ENCODE measurements at places on chromosomes 12 and 14.

- no peak for DNase-seq
Measured at GRCh38 chr12:130683811-130684210, 32.3 kb downstream of the RIMBP2 start.

DNA sequence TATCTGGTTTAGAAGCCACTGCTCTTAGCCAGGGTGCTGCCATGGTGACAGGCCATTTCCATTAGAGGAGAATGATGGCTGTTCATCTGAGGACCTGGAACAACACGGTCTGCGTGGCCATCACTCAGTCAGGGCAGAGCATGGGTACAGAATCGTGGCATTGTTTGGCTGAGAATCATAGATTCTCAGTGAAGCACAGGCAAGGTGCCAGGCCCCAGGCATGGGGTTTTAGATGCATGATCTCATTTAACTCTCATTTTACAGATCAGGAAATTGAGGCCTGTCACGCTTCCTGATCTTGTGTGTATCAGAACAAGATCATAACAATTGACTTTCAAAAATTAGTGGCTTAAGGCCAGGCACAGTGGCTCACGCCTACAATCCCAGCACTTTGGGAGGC is 26.8 kb upstream of the IRF2BPL start:
- DNase-seq = no peak

DNA sequence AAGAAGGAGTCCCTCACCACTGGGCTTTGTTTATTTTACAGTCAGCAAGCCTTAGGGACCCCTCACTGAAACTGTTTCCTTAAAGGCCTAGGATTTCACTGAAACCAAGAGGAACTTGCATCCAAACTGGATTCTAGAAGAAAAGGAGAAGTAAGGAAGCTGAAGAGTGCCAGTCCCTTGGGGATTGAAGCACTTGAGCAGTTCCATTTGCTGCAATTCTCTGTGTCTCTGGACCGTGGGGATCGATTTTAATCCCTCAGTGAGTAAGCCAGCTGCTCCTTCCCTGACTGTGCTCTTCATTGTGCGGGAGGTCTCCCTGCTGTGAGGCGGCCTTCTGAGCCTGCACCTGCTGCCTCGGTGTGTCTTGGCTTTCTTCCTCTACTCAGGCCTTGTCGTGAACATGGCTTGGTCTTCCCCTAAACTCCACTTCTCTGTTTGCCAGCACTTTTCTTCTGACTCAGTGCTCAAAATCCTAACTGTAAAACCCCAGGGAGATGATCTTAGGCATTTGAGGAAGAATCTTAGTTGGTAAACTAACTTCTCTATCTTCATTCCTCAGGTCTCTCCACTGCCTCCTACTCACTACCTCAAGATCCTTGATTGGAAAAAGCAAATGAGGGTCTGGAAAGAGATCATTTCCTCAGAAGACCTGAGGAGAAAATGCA is 132.6 kb downstream of the SLC38A6 start:
- no peak for DNase-seq

- DNase-seq = no peak
Measured at GRCh38 chr14:71362282-71362681, 455.0 kb downstream of the PCNX1 start.

DNA sequence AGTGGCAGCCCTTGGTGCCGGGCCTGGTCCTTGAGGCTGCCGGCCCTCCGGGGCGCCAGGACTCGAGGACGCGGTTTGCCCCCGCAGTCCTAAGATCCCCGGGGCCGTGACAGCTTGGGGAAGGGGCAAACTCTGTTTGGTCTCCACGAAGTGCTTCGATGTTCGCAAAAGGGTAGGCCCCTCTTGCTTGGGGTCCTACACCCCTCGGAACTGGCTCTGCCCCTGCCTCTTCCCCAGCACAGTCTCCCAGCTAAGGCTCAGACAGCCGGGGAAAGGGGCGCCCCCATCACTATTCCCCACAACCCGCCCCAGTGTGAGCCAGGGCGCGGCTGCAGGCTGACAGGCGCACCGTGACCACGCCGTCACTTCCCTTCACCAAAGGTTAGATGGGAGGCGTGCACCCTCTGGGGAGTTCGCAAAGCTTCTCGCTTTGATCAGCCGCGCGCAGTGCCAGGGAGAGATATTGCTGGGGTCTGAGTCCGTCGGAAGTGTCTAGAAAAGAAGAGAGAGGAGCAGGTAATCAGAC is 7.2 kb upstream of the OTX2 start:
- DNase-seq = no peak

GRCh38 chr12:59904874-59905521 is 309.2 kb downstream of the SLC16A7 start:
- DNase-seq = no peak

DNA sequence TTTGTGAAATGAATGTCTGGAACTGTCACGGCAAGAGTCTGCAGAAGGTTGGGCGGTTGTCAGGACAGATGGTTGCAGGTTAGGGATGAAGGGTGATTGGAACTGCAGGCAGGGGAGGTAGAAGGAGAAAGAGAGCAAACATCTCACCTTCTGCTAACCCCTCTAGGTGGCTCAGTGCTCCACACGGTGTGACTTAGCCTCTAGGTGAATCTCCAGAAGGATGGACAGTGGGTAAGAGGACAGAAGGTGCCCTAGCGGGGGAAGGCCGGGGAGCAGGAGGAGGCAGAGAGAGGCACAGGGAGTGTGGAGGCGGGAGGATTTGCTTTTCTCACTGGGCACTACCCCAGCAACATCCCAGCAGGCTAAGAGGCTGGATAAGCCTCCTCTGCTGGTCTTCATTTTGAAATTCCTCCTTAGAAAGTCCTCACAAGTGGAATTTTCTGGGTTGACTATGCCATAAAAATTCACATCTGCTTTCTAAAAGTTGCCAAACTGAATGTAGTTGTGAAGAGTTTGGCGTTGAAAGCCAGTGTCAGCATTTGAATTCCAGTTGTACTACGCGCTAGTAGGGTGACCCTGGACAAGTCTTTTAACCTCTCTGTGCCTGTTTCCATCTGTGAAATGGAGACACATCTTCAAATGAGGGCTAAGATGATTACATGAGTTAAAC is 10.7 kb upstream of the GPR68 start:
- DNase-seq = no peak

DNA sequence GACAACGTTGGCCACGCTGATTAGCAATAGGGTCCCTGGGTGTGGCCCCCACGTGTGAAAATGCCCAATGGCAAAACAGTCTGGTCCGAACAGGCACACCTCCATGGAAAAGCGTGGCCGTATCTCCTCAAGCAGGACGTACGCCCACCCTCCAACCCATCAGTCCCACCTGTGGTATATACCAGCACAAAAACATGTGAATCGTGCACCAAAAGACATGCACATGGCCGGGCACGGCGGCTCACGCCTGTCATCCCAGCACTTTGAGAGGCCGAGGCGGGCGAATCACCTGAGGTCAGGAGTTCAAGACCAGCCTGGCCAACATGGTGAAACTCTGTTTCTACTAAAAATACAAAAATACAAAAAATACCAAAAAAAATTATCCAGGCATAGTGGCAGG is 14.9 kb upstream of the SFSWAP start:
- no peak for DNase-seq

GRCh38 chr14:24377657-24378056 is 9.7 kb downstream of the NFATC4 start:
- DNase-seq = no peak

- no peak for DNase-seq
Measured at GRCh38 chr12:45234139-45234865, 18.4 kb downstream of the ANO6 start.

GRCh38 chr12:91007531-91008290 is 2.9 kb upstream of the EPYC start:
- DNase-seq = no peak

GRCh38 chr12:126770188-126770587 is 1496.8 kb upstream of the TMEM132C start:
- DNase-seq = no peak

GRCh38 chr14:52244328-52244727 is 23.2 kb upstream of the PTGDR start:
- DNase-seq = no peak

GRCh38 chr12:116777245-116777644 is 39.1 kb downstream of the RNFT2 start:
- no peak for DNase-seq

DNA sequence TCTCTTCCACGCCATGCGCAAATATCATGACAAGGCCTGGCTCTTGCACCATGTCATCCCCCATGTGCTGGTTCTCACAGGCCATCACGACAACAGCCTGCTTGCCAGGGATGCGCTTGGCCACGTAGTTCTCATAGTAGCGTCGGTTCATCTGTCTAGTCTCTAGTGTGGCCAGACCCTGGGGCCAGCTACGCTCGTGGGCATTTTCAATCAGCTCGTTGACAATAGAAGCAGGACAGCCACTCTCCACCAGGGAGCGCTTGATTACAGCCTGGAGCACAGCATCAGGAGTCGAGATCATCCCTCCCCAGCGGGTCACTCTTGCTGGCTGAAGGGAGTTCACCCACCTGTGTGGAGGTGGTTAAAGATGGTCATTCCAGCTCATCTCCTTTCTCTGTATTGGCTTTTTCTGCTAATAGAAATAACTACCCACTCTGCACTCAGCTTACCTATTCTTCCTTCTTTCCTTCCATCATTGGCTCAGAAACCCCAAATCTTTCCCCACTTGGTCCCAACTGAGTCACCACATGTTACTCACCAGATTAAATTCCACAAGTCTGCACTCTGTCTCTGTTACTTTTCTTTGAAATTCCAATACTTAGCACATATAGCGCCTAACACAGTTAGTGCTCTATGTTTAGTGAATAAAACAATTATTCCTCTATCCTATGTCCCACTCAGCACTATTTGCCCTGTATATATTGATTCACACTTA is 15.1 kb downstream of the RNF41 start:
- no peak for DNase-seq

DNA sequence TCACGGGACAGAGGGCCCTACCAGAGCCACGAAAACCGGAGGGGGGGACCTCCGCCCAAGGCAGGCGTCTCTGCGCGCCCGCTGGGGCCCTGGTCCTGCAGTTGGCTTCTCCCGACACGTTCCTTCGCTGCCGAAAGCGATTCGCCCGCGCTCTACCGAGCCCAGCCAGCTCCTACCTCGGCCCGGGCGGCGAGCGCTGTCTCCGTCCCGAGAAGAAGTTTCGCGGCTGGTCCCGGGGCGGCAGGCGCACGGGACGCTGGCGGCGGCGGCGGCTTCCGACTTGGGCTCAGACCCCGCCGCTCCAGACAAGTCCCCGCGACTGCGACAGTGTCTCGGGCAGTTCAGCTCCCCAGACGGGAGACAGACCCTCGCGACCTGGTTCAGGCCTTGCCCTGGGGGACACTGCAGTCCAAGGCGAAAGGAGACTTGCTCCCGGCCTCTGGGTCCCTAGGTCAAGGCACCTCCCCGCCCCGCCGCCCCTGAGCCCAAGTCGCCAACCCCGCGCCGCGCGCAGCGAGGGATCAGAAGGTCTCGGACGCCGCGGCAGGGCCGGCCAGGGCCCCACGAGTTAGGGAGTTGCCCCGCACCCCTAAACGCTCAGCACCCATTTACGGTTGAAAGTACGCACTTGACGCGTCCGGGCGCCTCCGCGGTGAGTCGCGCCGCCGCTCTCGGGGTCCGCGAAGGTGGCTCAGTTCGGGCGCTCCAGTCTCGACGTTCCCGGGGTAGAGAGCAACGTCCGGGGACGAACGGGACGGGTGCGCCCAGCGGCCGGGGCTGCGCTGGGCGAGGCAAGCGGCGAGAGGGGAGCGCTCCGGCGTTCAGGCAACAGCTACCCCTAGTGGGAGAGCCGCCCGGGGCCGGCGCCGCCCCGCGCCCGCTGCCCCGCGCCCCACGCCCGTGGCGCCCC is 1.4 kb upstream of the DIO3 start:
- DNase-seq = no peak

GRCh38 chr14:65102441-65103149 is at the start of gene MAX:
MAX (minus strand) TSS chr14:65102517; CDS start chr14:65102339, 178 bp downstream.
- peak; percentile 54 for DNase-seq

DNA sequence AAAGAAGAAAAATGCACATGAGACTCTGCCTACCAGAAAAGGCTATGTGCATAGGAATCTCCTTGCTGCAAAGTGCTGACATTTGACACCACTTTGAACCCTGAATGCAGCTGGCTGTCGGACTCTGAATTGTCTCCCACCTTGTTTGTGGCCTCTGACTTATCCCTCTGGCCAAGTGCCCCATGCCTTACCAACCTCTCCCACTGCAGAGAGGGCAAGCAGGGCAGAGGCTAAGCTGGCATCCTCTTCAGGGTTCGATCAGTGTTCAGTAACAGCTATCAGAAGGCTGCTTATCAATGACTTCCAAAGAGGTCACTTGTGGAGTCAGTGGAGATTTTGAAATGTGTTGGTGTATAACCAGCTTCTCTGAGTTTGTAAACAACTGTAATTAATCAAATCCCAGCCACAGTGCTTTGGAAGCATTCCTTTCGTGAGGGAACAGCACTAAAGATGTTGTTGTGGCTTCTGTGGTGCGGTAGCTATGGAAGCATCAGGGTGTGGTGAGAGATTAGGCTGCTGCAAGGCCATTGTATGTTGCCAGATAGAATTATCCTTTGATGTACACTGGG is 22.6 kb upstream of the BMP4 start:
- no peak for DNase-seq

DNA sequence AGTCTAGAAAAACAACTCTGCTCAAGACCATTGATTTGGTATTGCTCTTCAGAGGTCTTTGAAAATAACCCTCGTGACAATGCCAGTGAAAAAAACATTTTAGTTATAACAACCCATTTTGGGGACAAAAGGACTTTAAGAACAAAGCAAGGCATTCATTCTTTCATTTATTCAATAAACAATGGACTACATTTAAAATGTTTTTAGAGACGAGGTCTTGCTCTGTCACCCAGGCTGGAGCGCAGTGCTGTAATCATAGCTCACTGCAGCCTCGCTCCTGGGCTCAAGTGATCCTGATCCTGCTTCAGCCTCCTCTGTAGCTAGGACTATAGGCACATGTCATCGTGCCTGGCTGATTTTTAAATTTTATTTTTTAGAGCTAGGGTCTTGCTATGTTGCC is 7.7 kb upstream of the KICS2 start:
- no peak for DNase-seq

DNA sequence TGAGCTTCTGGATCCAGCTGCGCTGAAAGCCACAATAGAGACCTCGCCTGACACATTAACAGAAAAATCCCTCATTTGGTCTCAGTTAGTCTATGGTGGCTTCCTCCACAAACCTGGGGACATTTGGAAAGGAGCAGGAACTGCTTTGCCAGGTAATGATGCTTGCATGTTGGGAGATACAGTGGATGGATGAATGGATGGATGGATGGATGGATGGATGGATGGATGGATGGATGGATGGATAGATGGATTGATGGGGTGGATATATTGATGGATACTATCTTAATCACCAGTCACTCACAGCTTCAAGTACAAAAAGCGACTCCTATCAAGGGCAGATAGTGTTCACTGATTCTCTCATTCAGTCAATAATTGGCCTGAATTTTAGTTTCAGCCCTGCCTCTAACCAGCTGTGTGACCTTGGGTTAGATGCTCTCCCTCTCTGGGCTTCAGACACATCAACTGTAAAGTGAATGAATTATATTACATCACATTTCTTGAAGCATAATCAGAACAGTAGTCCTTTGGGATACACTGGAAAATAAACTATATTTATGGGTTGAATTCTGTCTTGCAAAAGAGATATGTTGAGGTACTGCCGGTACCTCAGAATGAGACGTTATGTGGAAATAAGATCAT is 29.3 kb downstream of the MAP1LC3B2 start:
- DNase-seq = no peak
